ENCODE measurements at places on chromosomes 6 and 20.

DNA sequence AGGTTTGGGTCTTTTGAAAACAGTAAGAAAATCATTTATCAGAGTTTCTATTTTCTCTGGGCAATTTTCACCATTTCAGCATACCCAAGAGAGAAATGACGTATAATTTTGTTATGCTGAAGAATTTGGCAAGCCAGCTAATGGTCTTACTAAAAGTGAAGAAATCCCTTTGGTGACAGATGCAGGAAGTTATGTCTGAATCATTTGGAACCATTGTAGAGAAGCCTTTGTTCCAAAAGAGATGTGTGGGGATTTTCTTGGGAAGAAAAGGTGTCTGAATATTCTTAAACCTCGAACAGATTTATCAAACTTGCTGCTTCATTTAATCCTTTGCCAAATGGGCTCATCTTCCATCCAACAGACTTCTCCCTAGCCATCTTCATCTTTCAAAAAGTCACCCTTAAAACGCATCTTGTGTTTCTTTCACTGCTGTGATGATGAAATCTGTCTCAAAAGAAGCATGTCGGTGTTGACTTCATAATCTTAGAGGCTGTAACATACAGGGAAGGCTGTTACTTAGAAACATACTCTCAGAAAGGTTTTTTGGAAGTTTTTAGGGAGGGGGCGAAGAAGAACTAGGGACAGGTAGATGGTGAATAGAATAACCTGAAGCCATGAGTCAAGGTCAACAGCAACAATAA, 39.5 kb downstream of the CITED2 start:
- no peaks in the 10 kb centered on the region for H3K36me3 ChIP-seq
- H3K27ac ChIP-seq, result peak overlapping the region; percentile 20
- H3K4me3 ChIP-seq, result no peak overlapping the region
- H3K27me3 ChIP-seq, result no peaks in the 10 kb centered on the region
- H3K4me1 ChIP-seq, result peaks cover 21% of the 10 kb centered on the region
- DNase-seq, result no peak

- no peaks in the 10 kb centered on the region for H3K27me3 ChIP-seq
- H3K4me3 ChIP-seq, result no peak overlapping the region
- H3K4me1 ChIP-seq, result no peaks in the 10 kb centered on the region
- DNase-seq, result no peak
Measured at GRCh38 chr6:19312241-19312978, 524.8 kb upstream of the ID4 start.

- H3K36me3 ChIP-seq, result no peaks in the 10 kb centered on the region
- H3K27me3 ChIP-seq, result no peaks in the 10 kb centered on the region
- no peaks in the 10 kb centered on the region for H3K4me1 ChIP-seq
- H3K27ac ChIP-seq, result no peak overlapping the region
Measured at GRCh38 chr20:11522366-11522741, 395.3 kb upstream of the BTBD3 start.

GRCh38 chr20:43404878-43405277, 52.8 kb upstream of the SRSF6 start:
- H3K4me3 ChIP-seq, result no peak overlapping the region
- no peaks in the 10 kb centered on the region for H3K4me1 ChIP-seq
- no peak overlapping the region for H3K27ac ChIP-seq
- H3K36me3 ChIP-seq, result no peaks in the 10 kb centered on the region

DNA sequence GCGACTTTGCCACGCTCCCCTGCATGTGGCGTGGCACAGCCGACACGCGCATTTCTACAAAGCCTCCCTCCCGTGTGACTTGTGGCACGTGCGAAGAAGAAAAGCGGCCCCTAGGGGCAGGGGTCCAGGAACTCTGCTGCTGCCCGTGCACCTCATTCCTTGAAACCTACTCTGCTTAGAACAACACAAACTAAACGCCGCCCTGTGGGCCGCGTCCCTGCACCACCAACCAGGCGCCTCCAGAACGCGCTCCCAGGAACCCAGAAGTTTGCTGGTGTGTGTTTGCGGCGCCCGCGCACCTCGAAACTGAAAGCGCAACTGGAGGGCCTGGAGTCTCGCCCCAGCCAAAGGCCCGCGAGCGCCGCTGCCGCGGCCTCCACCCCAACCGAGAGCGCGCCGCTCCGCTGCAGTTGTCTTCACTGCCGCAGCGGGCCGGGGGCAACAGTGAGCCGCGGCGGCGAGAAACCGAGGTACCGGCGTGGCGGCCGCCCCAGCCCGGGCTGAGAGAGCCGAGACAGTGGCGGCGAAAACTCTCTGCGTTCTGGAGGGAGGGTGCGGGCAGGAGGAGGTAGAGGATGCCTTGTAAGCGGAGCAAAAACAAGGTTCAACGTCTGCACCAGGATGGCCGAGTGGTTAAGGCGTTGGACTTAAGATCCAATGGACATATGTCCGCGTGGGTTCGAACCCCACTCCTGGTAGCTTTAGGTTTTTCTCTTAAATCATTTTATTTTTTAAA, 65.8 kb downstream of the STX11 start:
- DNase-seq, result peak; percentile 97
- no peaks in the 10 kb centered on the region for H3K36me3 ChIP-seq
- H3K27me3 ChIP-seq, result no peaks in the 10 kb centered on the region
- H3K4me1 ChIP-seq, result peaks cover 16% of the 10 kb centered on the region
- peak overlapping the region; percentile 77 for H3K4me3 ChIP-seq
- H3K27ac ChIP-seq, result peak overlapping the region; percentile 99

GRCh38 chr20:16064989-16065707, 508.1 kb downstream of the KIF16B start:
- H3K36me3 ChIP-seq, result no peaks in the 10 kb centered on the region
- H3K27me3 ChIP-seq, result no peaks in the 10 kb centered on the region
- no peak overlapping the region for H3K27ac ChIP-seq
- H3K4me3 ChIP-seq, result no peak overlapping the region
- peaks cover 4% of the 10 kb centered on the region for H3K4me1 ChIP-seq
- no peak for DNase-seq

Data from upper lobe of right lung (tissue), 1 donor.